ENCODE measurements at places on chromosomes 13 and 19.
A peak's percentile ranks its signal among the peaks of the same experiment; 100 is the strongest.

DNA sequence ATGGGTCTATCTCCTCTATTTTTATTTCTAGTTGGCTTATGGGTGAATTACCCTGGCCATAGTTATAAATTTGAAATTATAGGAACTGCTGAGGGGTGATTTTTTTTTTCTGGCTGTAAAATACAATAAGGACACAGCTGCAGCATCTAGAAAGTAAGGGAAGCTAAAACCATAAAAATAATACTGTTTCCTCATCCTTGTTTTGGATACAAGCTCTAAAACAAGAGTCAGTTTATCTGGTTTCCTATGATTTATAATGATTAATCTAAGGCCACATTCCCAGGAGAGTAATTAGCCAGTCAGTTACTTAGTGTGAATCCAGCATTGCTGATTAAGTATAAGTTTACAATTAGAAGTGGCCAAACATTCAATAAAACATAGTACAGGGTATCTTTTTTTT, 219.1 kb upstream of the NBEA start:
- DNase-seq, result no peak

GRCh38 chr19:35241417-35241816, 7.4 kb upstream of the LSR start:
- DNase-seq, result no peak

DNA sequence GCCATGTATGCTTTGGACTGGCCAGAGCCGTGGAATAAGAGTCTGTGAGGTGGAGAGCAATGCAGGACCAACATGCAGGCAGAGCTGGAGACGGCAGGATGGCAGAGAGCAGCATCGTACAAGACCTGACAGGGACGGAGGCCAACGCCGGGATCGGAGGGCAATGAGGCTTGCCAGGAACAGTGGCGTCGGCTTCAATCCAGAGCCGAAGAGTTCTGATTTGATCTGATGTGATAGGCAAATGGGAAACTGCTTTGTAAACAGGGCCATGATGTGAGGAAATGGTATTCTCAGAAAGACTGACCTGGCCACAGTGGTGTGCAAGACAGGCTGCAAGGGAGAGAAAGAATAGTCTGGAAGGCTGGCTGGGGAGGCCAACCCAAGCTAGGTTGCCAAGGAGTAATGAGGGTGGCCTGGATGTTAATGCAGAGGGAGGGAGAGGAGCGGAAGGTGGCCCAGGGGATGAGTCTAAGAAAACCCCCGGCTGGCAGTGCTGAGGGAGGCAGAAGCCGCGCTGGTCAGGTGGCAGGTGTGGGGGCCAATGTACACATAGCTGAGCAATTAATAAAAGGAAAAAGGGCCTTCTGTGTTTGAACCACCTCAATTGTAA, 26.7 kb downstream of the RCBTB2 start:
- DNase-seq, result no peak

GRCh38 chr13:27403727-27404385, 20.6 kb upstream of the GTF3A start:
- DNase-seq, result no peak

GRCh38 chr13:102972191-102972590, 94.0 kb downstream of the SLC10A2 start:
- DNase-seq, result no peak

- DNase-seq, result no peak
Measured at GRCh38 chr13:48236528-48237353, 3.7 kb downstream of the ITM2B start.

- peak; percentile 60 for DNase-seq
Measured at GRCh38 chr13:49869519-49869918, 66.6 kb downstream of the SPRYD7 start.

DNA sequence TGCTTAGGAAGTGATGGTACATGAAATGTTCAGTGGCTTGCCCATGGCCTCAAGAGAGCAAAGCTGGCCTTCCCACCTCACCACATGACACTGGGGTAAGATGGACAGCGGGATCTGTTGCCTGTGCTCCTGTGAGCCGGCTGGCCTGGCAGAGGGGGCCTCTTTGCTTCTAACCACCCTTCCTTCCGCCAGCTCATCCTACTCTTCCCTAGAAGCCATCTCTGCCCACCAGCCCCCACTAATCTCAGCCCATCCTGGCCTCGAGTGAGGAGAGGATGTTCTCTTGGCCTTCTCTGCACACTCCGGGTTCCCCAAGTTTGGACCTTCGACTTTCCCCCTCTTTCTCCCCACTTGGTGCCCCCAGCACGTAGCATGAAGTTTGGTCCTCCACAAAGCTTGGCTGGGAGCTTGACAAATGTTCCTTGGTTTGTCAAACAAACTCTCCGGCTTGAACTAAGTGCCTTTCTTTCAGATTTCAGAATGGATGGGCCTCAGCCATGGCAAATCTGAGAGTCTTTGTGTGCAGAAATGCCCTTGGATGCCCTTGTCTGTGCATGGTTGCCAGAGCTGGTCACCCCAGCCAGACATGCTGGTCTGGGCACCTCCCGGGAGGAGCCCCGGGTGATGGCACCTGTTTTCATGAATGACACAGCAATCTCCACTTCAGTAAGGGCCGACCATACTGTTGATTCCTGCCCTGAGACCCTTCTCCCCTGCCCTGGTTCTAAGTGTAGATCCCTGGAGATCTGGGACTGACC, 145.5 kb downstream of the URI1 start:
- no peak for DNase-seq

GRCh38 chr19:6868351-6868750, 19.0 kb upstream of the ADGRE1 start:
- no peak for DNase-seq

DNA sequence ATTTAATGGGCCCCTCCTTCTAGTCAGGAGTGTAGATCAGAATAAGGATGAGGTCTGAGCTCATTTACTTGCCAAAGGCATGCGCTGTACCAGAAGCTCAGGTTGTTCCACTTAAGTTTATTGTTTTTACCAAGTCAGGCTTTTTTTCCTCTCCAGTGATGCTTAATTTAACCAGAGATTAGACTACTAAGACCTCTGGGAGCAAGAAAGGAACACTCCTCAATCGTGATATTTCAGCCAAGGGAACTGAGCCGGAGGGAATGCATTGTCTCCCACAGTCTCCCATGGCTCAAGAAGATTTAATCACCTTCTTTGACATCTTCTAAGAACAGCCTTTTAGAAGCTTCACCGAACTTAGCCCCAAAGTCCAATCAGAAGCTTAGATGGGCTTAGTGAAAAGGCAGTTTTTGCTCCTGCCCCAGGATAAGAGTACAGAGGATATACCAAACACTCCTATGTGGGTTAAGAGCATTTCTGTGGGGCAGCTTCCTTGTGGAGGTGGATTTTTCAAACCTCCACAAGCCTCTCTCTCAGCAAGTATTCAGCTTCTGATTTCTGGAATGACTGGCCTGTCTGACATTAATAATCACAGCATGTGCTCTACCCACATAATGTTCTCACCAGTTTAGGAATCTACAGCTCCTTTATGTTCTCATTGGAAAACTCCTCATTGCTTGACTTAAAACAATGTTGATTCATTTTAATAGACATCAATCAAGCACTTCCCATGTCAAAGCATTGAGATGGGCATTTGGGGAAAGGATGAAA, 322.7 kb downstream of the SUCLA2 start:
- no peak for DNase-seq

GRCh38 chr13:40121722-40122121, 466.3 kb downstream of the COG6 start:
- DNase-seq, result no peak

GRCh38 chr13:108439556-108439955, 170.0 kb downstream of the TNFSF13B start:
- no peak for DNase-seq

GRCh38 chr19:469833-470232, 9.0 kb upstream of the SHC2 start:
- DNase-seq, result peak; percentile 15

GRCh38 chr19:11234486-11235075, 4.8 kb upstream of the ANGPTL8 start:
- no peak for DNase-seq

- DNase-seq, result no peak
Measured at GRCh38 chr19:738509-739128, 12.3 kb upstream of the MISP start.

GRCh38 chr19:35311901-35312665, 16.9 kb upstream of the CD22 start:
- DNase-seq, result no peak

- no peak for DNase-seq
Measured at GRCh38 chr19:17860331-17860992, 752 bp downstream of the RPL18A start.

- no peak for DNase-seq
Measured at GRCh38 chr13:109371066-109371465, 415.3 kb downstream of the IRS2 start.

DNA sequence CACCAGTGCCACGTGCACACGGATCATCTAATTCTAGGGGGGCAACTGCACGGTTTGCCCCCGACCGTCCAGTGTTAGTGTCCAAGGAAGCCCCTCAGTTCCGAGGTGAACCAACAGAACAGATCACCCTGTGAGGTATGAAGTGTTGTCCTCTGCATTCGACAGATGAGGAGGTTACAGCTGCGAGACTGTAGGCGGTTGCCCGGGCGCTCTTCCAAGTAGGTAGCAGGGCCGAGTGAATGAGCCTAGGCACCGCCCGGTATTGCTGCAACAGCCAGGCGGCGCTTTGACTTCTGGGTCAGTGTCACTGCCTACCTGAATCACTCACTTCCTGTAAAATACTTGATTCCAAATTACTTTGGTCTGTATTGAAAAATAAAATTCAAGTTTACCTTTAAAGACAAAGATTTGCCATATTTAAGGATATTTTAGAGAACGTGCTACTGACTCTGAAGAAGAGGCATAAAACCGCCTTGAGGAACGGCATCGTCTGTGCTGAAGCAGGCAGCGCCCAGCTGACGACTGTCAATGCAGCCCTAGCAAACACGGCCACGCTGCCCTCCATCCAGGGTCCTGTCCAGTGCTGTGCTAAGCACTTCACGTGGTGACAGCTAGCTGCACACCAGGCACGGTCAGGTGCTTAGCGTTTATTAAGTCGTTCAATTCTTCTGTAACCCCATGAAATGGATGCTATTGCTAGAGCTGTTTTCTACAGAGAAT, 19.3 kb upstream of the RASA3 start:
- DNase-seq, result no peak

DNA sequence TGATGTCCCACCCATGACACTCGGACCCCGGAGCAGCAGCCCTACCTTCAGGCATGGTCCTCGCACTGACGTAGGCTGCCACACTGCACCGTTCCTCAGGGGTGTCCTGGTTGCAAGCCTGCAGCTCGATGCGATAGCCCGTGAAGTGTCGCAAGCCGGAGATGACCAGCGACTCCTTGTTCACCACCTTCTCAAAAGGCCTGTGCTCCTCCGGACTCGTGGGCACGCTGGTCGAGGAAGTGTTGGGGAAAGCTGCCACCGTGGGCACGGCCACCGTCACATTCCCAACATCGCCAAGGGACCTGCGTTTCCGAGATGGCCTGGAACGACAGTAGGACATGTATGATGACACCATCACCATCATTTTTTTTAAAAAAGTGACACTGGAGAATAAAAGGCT, 73.3 kb downstream of the ZNF557 start:
- DNase-seq, result no peak

DNA sequence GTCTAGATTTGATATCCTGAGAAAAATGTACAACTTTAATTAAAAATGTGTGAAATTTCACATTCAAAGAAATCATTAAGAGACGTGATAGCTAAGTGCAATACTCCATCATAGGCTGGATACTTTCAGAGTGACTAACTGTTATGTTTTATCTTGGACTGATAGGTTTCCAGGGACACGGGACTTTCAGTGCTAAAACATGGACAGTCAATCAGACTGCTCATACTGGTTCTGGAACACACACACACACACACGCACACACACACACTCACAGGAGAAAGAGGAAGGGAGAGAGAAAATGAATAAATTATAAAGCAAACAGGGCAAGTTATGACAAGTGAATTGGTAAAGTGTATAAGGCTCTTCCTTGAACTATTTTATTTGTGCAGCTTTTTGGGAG, 955.9 kb downstream of the SLITRK5 start:
- peak; percentile 38 for DNase-seq

- no peak for DNase-seq
Measured at GRCh38 chr13:98868932-98869331, 108.9 kb downstream of the DOCK9 start.

- peak; percentile 27 for DNase-seq
Measured at GRCh38 chr13:46295491-46296114, 83.9 kb downstream of the LRRC63 start.

- no peak for DNase-seq
Measured at GRCh38 chr13:40688781-40689180, 22.3 kb upstream of the FOXO1 start.

DNA sequence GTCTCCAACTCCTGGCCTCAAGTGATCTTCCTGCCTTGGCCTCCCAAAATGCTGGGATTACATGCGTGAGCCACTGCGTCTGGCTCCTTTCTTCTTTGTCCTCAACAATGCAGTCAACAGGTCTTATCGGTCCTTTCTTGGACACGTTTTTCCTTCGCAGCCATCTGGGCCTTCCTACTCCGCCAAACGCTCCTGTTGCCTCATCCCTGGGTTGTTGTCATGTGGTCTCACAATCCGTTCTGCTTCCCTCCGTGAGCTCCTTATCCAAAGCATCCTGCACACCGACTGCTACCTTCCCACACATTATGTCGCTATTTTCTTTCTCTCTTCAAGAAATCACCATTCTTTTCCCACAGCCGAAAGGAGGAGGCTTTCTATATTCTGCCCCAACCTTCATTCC, 306.8 kb downstream of the DCLK1 start:
- no peak for DNase-seq

DNA sequence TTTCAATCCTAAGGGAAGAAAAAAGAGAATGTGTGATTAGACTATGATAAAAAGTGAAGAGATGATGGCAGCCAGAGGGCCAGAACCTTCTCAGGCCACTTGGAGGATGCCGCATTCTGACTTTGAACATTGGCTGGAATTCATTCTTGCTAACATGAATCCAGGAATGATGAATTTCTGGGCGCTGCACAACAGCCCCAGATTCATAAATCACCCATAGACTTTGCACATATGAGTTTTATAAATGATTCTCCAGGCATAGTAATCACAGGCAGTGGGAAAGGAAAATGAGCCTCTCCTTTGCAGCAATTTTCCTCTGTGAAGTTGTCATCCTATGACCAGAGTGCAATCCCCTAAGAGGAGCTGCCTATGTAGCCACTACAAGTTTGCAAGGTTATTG, 555.4 kb downstream of the KCTD12 start:
- no peak for DNase-seq

DNA sequence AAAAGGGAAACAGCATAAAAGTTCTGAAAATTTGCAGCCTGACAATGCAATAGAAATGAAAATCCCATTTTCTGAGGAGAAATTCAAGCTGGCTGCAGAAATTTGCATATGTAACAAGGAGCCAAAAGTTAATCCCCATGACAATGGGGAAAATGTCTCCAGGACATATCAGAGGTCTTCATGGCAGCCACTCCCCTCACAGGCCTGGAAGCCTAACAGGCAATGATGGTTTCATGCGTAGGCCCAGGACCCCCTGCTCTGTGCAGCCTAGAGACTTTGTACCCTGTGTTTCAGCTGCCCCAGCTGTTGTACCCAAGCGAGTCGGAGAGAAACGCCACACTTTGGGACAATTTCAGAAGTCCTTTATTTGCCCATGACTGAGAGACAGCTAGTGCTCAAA, 701.3 kb upstream of the KLHL1 start:
- no peak for DNase-seq
